ENCODE measurements at places on chromosomes 5 and 9. TPM values are rescaled to one million over a fixed set of nuclear protein-coding genes. Genes with fewer than 3 reads are reported as not detected.
A peak's percentile ranks its signal among the peaks of the same experiment; 100 is the strongest.

The C9orf153 gene
- 0.43 TPM for total RNA-seq

DNA sequence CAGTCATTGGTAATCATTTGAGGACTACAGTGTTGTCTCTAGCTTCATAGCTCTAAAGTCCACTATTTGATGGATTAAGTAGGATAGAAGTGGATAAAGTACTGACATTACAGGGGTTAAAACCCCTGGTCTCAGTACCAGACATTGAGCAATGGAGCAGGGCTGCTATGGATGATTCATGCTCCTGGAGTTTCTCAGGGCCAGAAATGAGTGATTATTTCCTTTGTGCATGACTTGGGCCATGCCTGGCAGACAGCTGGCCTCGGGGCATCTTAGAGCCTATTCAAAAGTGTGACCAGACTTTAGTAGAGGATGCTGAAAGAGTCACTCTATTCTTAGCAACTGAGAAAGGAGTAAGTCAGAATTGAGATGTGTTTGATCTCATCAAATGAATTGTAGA, 350.7 kb upstream of the TLE4 start:
- no peaks in the 10 kb centered on the region for H3K27me3 ChIP-seq
- no peak for DNase-seq
- H3K4me1 ChIP-seq: no peaks in the 10 kb centered on the region
- H3K36me3 ChIP-seq: no peaks in the 10 kb centered on the region
- H3K4me3 ChIP-seq: no peak overlapping the region

DNA sequence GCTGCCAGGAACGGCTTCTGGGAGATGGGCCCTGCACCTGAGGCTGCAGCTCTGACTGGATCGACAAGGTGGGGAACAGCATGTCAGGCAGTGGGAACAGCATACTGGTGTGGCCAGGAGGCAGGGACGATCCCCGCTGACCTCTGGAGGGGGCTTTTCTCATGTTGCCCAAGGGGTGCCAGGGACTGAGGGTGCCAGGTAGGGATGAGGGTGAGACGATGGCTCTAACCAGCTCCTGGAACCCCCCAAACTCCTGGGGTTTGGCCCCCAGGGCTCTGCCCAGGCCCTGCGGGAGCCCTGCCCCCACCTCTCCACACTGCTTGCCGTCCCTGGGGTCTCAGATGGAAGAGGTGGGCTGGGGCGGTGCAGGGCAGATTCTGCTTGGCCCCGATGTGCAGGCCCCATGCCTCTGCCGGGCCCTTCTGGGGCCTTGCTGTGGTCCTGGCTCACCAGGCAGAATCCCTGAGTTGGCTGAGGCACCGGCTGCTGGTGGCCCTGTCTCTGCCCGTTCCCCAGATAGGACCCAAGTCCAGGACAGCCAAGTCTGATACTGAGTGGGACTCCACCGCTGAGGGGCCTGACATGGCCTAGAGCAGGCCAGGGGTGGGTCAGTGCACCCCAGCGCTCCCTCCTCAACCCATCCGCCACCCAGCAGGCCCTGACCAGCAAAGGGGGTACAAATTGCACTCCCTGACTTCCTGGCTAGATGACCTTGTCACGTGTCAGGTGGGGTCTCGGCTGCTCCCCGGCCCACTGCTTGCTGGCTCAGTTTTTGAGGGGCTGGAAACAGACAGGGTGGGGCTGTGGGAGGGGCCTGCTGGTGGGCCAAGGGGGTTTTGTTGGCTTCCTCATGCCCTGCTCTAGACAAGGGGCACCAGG, 28.4 kb upstream of the RNF130 start:
- no peaks in the 10 kb centered on the region for H3K36me3 ChIP-seq
- H3K27me3 ChIP-seq: no peaks in the 10 kb centered on the region
- DNase-seq: peak; percentile 67
- H3K4me3 ChIP-seq: no peak overlapping the region
- no peak overlapping the region for H3K27ac ChIP-seq

GRCh38 chr9:123763910-123764588, 165.9 kb downstream of the DENND1A start:
- no peak for DNase-seq
- H3K4me1 ChIP-seq: peaks cover 12% of the 10 kb centered on the region
- no peaks in the 10 kb centered on the region for H3K36me3 ChIP-seq
- no peak overlapping the region for H3K4me3 ChIP-seq
- H3K27me3 ChIP-seq: no peaks in the 10 kb centered on the region

Data from spleen (tissue), 13 donors.